ENCODE measurements at places on chromosomes 6 and 20.

DNA sequence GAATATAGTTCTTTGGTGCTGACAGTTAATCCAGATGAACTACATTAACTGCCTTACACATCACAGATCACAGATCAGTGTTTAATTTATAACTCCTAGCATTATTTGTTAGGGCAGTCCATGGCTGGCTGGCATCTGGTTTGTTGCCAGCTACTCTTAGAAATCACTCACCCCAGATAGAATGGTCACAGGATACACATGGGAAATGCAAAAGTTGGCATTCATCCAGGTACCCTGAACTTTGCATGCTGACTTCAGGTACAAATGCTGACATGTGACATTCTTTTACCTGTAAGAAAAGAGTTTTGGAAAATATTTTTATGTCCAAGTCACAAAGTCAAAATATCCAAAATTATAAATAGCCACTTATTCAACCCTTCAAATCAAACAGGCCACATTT lies 20.2 kb downstream of the FBXL4 start:
- no peak for DNase-seq

GRCh38 chr6:22826961-22827360 lies 257.6 kb downstream of the HDGFL1 start:
- DNase-seq = peak; percentile 79

DNA sequence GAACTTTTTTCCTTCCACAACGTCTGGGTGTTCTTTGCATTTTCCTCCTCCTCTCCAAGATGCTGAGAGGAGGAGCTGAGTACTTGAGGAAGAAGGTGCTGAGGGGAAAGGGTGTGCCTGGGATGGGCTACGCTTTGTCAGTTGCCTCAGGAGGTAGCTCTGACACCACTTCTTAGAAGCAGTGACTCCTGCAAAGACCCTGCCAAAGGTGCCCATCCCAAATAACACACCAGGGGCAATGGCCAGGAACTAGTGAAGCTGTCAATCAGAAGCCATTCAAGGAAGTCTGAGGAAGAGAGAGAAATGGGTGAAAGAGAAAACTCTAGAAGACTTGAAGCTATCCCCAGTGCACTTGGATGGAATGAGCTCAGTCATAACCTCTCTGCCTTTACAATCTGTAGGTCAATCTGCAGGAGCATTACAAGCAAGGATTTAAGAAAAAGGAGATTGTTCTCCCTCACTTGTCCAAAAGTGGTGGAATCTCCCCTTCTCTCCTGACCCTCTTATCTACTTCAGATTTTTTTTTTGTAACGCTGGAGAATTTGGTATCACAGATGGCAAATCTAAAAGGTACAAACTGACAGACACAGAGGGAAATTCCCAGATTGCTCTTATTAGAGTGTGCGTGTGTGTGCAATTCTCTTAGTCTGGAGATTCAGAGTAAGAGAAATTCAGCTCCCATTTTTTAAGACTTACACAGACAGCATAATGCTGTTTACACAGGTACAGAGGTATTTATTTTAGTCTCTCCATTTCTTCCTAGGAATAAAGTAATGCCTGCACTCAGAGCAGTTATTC lies 242.6 kb downstream of the GMPR start:
- DNase-seq = no peak

- no peak for DNase-seq
Measured at GRCh38 chr6:43630980-43631619, 2.0 kb upstream of the GTPBP2 start.

DNA sequence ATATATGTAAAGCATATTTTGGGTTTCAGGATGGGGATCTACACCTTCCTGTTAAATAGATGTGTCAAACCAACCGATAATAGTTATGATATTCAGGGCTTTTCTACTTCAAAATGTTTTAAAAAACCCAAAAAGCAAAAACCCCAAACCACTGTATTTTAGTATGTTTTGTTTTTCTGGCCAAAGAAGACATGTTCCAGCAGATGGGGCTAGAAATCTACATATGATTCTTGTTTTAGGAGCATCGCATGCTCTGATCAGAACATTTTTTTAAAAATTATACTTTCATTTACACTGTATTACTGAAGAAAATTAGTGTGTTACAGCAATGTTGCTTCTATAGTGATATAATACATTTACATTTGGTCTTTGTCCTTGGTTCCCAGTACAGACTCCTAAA lies 11.0 kb downstream of the RMND1 start:
- DNase-seq = peak; percentile 8

- DNase-seq = no peak
Measured at GRCh38 chr6:23797041-23797440, 329.0 kb upstream of the NRSN1 start.
